ENCODE measurements at places on chromosomes 7 and 10.

GRCh38 chr10:107790271-107790670, 625.8 kb upstream of the SORCS1 start:
- no peak for DNase-seq

DNA sequence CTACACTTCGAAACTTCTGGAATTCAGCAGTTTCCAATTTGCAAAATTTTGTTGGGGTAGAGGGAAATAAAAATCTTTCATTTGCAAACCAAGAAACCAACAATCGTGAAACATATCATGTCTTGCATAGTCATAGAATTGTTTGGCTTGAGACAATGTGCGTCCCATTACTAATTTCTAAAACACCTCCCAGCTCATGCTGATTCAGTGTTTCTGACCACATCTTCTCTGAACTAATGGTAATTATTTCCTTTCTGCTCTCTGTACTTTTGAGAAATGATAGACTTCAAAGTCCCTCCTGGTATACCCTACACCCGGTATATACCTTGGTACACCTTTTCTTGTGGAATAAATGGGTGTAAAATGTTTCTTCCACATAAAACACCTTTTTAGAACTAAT, 41.8 kb upstream of the TSPAN13 start:
- peak; percentile 64 for DNase-seq

GRCh38 chr10:112185959-112186358, 2.4 kb upstream of the GPAM start:
- DNase-seq, result no peak

DNA sequence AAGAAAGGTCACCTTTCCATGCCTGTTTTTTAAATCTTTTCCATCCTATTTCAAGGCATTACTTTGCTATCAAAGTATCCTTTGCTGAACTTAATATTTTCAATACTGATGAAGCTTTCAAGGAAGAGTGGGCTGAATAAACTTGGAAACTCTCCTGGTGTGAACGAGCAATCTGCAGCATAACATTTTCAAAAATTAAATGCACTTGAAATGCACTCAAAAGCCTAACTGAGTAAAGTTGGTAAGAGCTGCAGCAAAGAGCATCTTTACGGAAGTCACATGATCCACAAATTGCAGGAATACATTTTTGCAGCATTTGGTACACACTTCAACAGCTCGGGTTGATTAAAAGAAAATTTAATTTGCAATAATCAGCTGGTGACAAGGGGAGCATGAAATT, 367.3 kb downstream of the PHTF2 start:
- DNase-seq, result no peak

- no peak for DNase-seq
These were observed 86.1 kb downstream of the LRRTM3 start for GRCh38 chr10:67011981-67012380.

DNA sequence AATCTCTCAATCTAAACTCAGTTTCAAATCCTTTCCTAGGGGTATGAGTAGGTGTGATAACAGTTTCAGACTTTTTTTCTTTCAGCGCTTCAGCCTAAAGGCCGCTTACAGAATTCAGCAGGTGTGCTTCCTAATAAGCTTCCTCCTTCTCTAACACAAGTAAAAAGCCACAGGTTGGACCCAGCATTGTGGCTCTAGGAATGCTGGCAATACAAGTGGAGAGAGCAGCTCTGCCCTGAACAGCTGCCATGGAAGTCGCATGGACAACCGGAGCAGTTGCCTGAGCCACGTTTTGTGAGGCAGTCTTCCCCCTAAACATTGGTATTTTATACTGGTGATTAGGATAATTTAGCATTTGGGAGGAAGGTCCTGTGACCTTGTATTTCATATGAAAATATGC, 83.5 kb downstream of the ST7 start:
- DNase-seq, result no peak

GRCh38 chr10:3166496-3167290, 5.9 kb downstream of the PITRM1 start:
- no peak for DNase-seq

DNA sequence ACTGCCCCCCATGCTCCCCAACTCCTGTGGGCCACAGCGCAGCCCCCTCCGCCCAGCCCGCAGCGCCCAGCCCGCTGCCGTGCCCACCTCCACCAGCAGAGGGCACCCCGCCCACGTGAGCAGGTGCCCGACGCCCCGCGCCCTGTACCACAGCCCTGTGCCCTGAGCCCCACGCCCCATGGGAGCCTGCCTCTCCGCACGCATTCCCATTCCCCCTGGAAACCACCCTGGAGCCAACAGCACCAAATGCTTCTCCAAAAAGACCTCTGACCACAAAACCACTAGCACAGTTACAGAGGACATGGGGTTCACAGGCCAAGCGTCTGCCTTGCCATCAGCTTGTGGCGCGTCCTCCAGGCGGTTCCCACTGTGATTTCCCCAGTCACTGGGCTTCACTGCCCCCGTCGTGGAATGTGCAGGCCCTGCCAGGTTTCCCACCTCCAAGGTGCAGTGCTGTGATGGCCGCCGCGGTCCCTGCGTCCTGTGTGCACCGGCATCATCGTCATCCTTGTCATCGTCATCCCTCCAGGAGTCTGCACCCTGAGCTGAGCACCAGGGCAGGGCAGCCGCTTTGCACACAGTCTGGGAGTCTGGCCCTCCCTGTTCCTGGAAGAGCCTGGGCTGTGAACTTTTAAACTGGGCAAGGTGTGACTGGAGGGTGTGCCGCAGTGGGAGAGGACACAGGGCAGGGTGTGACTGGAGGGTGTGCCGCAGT, 61.7 kb downstream of the PWWP2B start:
- DNase-seq, result peak; percentile 44

DNA sequence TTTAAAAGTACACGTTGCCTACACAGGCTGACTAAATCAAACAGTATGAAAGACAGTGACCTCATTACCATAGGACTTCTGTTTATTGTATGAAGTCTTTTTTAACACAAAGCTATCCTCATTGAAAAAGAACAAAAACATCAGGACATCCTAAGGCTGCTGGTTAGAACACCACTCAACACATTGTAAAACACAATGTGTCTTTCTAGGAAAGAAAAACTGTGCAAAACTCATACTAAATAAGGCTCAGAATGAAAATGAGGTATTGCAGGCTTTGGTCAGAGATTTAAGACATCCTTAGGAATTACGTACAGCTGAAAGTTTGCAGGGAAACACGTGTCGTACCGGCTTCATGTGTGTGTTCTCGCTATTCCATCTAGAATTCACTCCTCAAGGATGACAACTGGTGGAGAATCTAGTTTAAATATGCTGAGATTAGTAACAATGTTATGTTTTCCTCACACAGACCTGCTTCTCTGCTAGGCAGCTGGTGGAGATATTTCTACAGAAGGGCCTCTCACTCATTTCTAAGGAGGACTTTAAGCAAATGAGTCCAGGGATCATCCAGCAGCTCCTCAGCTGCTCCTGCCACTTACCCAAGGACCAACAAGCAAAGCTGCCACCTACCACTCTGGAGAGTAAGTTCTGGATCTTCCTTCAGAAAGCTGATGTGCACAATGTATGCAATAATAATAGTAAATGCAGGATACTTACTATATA, 29.3 kb downstream of the SLC39A12 start:
- peak; percentile 11 for DNase-seq

DNA sequence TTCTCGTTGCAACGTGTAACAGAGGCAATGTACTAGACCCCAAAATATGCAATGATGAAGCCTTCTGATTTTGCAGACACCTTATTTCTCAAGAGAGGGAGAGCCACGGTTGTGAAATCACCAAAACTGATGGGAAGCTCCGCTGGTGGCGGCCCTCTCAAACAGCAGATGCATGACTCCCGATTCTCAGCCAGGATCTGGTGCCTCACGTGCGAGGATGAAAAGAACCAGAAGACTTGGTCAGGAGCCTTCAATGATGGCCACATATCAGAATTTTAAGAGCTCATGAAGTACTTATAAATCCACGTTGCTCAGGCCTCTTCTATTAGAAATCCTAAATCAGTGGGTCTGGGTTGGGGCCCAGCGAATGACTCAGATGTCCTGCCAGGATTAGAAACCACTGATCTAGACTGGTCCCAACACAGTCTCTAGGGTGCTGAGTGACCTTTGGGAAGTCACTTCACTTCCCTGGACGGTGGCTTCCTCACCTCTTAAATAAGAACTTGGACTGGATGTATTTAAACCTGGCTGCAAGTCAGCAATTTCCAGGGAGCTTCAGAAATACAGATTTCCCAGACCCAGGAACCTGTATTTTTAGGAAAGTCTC, 41.9 kb upstream of the FAM180A start:
- no peak for DNase-seq

- DNase-seq, result no peak
These were observed 52.6 kb downstream of the BRI3 start for GRCh38 chr7:98334081-98334480.

DNA sequence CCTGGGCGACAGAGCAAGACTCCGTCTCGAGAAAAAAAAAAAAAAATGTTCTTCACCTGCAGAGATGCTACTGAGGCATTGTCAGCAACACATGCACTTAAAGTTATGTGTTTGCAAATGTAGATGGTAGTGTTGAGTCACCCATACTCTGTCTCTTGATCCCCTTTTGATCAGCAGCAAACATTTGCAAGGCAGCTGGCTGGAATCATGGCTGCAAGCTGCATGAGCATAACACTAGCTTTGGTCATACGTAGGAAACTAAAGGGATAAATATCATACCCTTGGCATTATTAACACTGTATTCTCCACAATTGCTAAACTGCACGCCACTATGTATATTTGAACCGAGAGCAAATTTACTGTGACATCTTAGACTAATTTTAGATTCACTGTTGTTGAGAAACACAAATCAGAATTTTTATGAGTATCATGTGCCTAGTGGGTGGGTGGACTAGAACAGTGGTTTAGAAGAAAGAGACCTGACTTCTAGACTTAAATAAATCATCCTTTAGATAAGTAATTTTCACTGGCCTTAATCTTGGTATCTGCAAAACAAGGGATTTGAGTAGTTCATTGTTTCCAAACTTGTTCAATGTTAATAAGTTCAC, 229.3 kb upstream of the MEOX2 start:
- peak; percentile 33 for DNase-seq

GRCh38 chr10:18615618-18616017, 35.8 kb downstream of the NSUN6 start:
- DNase-seq, result no peak

DNA sequence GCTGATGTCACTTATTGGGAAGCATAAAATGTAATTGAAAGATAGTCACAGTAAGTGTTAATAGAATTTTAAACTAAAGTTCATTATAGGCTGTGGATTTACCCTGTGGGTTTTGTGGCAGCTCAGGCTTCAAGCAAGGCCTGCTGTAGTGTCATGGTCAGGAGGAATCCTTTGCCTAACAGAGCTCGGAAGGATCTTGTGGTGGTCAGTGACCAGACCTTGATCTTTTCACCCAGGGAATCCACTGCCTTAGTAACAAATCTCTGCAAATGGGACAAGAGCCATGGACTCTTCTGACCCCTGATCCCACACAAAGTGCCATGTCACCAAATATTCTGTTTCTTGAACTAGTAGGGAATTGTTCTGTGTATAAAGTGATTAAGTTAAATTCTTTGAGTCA, 20.6 kb upstream of the HDAC9 start:
- DNase-seq, result no peak

DNA sequence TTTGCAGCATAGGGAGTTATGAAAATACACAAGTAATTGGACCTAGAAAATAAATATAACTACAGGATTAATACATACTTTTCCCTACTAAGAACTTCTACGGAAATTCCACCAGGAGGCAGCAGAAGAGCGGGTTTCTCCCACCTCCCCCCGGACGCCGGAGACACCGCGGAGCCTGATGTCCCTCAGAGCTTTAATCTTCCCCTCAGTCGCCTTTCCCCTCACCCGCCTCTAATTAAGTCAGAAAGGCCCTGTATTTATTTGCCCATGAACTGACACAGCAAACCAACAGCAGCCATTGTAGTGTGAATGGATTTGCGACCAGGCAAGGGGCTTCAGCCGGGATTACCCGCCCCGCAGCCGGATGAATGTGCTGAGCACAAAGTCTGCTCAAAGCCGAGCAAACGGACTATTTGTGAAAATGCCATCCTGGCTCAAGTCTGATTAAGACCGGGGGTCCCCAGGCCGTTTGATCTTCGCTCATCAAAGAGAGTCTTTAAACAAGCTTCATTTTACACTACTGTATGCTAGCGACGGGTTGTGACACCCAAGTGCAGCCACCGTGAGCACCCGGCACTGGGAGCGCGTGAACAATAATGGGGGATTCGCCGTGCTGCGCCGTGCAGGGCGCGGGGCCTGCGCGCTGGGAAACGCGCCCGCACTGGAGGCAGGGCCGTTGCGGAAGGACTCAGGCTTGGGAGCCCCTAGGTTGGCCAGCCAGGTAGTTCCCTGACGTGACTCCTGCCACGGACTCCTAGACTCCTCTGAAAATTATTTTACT, 5.6 kb upstream of the DKK1 start:
- DNase-seq, result peak; percentile 79

DNA sequence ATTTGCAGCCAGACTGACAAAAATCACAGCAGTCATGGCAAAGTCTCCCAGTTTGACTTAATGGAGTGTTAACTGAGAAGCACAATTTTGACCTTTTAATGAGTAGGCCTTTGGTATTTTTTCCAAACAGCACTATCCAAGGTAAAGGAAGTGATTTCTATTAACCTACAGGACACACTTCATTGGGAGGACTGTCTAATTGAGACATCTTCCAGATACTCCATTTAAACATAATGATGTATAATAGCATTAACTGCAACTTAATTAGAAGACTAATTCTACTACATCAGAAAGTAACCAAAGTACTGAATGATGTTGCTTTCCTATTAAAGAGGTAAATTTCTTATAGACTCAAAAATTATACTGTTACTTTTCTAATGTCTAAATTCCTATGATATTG, 61.1 kb downstream of the TWIST1 start:
- DNase-seq, result no peak

- DNase-seq, result no peak
These were observed 75.0 kb downstream of the CPVL start for GRCh38 chr7:29071203-29071874.

DNA sequence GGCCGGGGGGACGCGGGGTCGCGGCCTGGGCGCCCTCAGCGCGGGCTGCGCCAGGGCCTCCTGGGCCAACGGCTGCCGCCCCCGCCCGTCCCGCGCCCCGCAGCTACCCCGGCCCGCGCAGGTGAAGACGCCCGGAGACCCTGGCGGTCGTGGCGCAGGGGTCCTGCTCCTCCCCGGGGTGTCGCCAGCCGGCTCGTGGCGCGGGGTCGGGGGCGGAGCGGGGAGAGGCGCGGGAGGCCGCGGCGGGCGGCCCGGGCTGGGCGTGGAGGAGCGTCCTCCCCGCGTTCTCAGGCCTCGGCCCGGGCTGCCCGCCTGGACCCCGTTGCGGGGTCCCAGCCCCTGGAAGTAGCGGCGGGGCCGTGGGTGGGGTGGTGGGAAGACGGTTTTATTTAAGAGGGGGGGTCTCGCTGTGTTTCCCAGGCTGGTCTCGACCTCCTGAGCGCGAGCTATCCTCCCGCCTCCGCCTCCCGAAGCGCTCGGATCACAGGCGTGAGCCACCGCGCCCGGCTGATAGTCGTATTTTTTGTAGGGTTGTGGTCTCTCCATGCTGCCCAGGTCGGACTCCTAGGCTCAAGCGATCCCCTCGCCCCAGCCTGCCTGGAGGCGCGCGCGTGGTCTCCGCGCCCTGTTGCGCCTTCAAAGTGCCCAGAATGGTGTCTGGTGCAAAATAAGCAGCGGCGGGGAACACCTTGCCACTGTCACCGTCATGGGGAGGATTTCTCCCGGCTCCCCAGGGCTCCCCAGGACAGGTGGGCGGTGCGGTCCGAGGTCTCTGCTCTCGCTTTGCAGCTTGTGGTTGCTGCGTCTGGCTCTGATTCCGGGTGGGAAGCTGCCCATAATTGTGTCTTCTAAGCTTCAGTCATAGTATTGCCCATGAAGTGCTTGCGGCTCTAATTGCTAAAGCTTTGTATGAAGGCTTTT, 15.3 kb upstream of the SUN1 start:
- peak; percentile 35 for DNase-seq
